Retinal pigment epithelial cell (primary cell): ENCODE measurements at places on chromosomes 12 and 14.
A peak's percentile ranks its signal among the peaks of the same experiment; 100 is the strongest.

GRCh38 chr12:47507221-47507620 is 198.6 kb downstream of the RPAP3 start:
- DNase-seq: no peak

DNA sequence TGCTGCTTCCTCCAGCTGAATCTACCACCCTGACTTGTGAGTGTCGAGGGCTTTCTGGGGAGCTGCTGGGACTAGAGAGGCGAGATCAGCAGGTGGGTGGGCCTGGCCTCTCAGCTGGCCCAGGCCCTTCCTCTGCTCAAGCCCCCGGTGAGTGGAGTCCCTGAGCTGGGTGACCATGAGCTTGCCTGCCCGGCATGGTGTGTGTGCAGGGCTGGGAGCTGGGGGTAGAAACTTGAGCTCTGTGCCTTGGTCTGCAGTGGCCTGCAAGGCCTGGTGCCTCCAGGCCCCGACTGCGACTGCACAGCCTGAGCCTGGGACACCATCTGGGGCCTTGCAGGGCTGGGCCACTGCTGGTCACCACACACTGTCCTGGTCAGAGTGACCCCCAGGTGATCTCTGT is 67.4 kb downstream of the KIF26A start:
- DNase-seq: no peak

- DNase-seq: no peak
Measured at GRCh38 chr12:15984963-15985362, 73.8 kb downstream of the DERA start.

DNA sequence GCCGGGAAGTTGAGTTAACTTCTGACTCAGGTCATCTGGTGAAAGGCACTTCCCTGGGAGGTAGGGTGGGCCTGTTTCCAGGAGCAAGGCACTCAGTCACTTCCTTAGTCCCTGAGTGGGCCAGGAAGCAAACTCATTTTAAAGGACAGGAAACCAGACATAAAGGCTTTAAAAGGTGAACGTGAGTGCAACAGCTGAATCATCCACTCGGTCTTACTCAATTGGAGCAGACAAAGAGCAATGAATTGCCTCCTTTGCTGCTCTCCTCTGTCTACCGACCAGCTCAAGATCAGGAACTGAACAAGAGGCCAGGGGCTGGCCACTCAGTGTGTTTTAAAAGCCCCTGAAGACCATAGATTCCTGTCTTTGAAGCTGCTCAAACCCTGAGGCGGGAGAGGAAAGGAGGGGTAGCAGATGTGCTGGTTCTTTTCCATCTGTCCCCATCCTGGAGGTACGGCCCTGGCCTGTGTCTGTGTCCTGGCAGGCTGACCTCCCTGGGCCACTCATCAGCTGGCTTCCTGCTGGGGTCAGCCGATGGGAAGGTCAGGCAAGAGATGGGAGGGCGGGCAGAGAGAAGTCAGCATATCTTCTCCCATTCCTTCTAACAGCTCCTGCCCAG is 148.9 kb downstream of the PPM1H start:
- peak; percentile 88 for DNase-seq

DNA sequence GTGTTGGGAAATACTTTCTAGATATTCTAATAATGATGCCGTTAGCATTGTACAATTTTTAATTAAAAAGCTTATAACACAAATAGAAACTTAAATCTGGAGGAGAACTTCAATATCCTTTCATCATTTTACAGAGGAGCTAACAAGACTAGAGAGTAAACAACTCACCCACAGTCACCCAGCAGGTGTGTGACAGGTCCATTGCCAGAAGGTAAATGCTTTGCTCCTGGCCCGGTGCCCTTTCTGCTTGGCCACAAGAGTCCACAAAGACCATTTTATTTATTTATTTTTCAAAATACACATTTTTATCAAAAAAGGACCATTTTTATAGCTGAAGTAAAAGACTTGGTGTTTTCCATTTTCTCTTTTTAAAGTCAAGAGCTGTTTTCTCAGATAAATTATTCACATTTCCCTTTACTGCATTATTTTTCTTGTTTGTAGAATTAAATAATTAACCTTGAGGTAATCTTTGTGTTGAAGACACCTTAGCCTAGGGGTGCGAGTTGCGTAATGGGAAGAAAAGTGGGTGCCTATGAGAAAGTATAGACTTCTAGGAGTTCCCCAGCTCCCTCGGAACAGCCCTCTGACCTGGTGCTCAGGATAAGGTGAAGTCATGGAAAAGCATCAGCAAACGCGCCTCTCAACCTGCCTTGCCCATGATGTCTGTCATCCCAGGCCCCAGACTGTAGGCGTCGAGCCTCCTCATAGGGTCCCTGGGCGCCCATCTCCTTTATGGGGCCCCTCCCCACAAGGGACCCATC is 26.3 kb upstream of the AMIGO2 start:
- no peak for DNase-seq

DNA sequence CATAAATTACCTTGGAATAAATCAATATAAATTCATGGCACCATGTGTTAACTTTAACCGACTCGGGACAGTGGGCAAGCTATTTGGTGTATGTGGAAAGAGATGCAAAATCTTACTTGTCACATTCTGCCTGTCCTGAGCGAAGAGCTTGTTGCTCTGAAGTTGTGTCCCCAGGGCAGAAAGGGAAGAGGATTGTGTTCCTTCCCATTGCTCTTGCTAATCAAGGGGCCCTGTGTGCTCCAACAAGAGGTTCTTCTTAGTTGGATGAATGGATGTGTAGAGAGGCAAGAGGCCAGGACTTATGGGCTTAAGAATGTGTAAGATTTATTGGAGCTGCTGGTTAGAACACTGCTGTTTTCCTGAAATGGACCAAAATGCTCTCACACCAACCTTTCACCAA is 36.5 kb upstream of the FRS2 start:
- no peak for DNase-seq

DNA sequence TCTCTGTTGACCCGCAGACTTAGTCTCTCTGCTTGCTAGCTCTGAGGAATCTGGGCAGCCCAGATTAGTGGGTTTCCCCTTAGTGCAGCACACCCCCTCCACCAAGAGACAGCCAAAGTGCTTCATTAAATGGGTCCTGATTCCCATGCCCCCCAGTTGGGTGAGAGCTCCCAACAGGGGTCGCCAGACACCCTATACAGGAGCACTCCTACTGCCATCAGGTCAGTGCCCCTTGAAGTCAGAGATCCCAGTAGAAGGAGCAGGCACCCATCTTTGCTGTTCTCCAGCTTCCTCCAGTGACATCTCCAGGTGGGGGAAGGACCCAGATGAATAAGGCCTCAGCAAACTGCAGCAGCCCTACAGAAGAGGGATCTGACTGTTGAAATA is 36.7 kb upstream of the C14orf132 start:
- DNase-seq: no peak

DNA sequence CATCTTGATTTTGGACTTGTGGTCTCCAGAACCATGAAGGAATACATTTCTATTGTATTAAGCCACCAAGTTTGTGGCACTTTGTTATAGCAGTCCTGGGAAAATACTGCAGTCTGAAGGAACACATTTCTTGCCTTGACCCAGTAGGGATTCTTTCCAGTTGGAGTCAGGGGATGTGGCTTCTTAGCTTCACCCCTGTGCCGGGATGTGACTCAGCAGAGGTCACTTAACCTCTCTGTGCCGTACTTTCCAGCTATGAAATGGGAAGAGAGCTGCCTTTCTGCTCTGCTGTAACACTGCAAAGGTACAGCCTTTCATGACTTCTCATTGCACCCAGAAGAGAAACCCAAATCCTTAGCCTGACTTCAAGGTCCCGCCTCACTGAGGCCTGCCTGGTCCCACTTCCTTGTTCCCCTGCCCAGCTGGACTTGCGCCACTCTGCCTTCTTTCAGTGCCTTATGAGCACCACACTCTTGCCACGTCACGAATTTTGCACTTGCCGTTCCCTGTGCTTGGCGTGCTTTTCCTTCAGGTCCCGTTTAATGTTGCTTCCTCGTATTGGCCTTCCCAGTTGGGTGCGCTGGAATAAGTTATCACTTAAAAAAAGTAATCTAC is 24.2 kb downstream of the CHST11 start:
- DNase-seq: no peak
